ENCODE measurements at places on chromosomes 2 and 18.
A peak's percentile ranks its signal among the peaks of the same experiment; 100 is the strongest.

DNA sequence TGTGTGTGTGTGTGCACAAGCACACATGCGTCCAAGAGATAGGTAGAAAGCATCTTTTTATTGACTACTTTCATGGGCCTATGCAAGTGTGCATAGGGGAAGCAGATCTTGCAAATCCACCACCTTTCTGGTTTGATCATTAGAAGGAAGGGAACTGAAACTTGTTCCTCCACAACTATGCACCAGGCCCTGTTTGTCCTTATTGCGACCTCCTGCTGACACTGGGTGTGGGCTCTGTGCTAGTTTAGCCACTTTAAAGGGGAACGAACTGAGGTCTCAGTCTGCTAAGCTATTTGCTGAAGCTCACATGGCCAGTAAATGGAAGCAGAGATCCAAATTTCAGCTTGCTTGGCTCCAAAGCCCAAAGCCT, 32.1 kb upstream of the INSIG2 start:
- DNase-seq: no peak

GRCh38 chr2:1742681-1743395, 1.5 kb downstream of the PXDN start:
- DNase-seq: peak; percentile 92

DNA sequence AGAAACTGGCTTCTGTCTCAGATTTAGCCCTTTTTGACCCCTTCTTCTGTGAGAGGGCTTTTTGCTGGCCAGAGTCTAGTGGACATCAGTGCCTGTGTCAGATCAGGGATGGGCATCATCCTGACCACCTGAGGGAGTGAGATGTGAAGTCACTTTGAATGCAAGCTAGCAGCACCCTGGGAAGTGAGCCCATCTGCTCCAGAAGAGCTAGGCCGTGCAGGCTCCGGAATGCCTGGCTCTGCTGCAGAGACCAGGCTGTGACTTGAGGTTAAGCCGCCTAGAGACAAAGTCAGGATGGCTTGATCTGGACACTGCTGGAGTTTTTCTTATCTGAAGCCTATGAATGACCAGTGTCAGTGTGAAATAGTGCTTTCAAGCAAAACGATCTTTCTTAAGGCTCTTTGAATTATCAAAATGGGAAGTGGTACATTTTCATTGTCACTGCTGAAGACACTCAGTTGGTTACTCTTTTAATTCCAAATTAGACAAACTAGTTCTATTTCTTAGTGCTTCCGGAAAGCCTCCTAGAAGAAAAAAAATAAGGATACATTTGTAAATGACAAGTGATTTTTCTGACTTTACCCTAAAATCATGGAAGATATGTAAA, 20.8 kb downstream of the DGUOK start:
- DNase-seq: no peak

GRCh38 chr18:23437357-23438045, 15.6 kb upstream of the RIOK3 start:
- peak; percentile 83 for DNase-seq

DNA sequence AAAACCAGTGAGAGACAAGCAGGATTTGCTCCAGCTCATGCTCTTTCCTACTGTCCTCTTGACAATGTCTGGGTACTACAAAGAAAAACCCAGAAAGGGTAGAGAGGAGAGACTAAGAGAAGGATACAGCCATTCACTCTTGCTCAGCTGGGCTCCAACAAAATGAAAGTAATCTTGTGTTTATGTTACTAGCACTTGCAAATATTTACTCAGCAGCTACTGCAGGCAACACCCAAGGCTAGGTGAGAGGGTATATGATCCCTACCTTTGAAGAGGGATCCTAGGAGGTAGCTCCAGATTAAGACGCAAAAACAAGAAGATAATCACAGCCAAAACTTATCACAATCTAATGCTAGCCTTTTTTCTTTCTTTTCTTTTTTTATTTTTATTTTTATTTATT, 329.6 kb upstream of the ACVR2A start:
- DNase-seq: no peak

- no peak for DNase-seq
These were observed 117.9 kb downstream of the FEZ2 start for GRCh38 chr2:36480028-36480427.

DNA sequence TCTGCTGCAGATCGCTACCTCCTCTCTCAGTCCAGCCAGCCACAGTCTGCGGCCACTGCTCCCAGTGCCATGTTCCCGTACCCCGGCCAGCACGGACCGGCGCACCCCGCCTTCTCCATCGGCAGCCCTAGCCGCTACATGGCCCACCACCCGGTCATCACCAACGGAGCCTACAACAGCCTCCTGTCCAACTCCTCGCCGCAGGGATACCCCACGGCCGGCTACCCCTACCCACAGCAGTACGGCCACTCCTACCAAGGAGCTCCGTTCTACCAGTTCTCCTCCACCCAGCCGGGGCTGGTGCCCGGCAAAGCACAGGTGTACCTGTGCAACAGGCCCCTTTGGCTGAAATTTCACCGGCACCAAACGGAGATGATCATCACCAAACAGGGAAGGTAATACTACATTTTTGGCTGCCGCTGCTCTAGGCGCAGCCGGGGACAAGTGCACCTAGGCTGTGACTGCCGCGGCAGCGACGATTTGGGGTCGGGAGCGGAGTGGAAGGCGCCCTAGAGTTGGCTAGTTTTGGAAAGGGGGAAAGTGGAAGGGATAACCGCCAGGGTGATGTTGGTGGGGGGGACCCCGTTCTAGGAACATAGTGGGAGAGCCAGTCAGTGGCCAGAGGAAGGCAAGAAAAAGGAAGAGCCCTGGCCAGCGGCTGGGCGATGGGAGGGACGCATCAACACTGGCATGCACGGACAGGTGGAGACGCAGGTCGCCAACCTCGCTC, 776 bp downstream of the TBR1 start:
- no peak for DNase-seq

GRCh38 chr18:54612237-54612636, 21.2 kb downstream of the DYNAP start:
- no peak for DNase-seq

DNA sequence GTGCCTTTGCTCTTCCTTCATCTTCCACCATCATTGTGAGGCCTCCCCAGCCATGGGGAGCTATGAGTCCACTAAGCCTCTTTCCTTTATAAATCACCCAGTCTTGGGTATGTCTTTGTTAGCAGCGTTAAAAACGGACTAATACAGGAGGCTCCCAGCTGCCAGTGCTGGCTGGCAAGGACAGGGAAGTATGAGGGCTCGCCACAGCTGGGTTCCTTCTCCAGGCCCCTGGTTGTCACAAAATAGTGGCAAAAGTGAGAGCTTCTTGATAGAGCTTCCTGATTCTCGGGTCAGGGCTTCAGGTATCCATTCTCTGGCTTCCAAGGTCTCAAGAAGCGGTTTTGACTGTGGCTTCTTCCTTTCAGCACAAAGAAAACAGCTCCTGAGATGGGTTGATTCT, 85.0 kb downstream of the ZNF516 start:
- no peak for DNase-seq

GRCh38 chr2:48528431-48528830, 1.5 kb upstream of the STON1 start:
- no peak for DNase-seq

DNA sequence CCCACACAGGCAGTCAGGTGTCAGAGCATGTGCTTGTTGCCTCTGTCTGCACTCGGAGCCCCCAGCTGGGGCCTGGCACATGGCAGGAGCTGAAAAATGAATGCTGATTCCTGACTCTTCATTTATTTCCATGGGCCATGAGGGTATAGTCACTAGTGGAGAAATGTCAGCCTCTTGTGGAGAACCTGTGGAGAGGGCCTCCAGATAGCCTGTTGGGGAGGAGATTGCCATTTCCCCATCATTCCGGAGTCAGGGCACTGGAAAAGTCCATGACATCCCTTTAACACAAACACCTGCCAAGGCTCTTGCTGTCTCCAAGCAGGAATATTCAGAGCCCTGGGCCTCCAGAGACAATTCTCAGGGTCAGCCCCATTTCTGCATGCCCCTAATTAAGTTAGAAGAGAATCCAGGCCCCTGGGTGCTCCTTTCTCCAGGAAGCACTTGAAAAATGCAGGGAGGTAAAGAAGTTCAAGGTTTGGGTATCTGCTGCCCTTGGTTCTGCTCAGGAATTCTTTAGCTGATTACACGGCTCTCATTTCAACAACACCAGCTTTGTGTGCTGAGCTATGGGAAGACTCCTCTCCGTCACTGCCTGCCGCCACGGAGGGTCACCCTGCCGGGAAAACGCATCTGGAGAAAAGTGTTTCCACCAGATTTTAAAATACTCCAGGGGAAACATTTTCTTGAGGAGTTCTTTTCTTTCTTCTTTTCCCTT, 311.3 kb downstream of the MYCN start:
- no peak for DNase-seq

Measured in A673 (cell line).